EH (cell line): ENCODE measurements at places on chromosomes 3 and 15.
A peak's percentile ranks its signal among the peaks of the same experiment; 100 is the strongest.

DNA sequence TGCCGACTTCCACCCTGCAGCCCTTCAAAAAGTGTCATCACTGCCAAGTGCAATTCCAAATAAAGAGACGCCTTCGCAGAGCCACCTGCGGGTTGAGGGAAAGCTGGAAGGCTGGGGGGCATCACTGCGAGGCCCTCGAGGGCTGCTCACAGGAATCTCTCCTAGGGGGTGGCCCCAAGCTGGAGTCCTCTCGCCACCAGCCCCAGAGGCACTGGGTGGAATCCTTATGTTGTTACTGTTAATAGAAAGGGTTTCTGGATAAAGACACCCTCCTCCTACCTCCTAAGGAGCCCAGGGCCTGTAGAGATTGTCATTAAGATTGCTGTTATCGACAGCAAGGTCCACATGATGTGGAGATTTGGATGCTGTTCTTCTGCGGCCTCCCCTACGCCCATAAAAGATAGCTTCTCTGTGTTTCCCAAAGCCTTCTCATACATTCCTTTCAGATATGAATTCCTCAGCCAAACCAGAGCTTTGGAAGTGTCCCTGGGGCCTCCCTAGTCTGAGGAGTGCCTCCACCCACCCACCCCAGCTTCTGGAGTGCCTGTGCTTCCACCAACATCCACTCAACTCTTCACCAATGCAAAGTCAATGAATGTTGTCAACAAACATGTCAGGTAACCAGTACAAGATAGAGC, 512.7 kb downstream of the SHQ1 start:
- peak; percentile 44 for DNase-seq

- no peak for DNase-seq
These were observed 30.1 kb downstream of the FOXL2 start for GRCh38 chr3:138916824-138917223.

DNA sequence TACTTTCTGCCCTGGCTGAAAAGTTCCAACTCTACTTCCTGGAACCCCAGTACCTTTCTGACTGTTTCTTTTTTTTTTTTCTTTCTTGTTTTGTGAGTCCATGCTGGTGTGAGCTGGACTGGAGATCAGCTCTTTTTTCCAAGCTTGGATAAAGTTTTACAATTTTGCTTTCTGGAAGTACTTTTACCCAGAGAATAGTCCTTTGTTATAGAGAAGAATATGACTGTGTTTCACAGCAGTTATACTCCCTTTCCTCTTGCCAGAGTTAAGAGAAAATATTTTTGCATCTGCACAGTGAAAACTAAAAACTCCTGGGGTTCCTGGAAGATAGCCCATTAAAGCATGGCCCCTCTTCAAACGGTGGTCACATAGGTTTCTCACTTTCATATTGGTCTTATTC, 1100.6 kb downstream of the OTOL1 start:
- DNase-seq: no peak

- DNase-seq: peak; percentile 7
These were observed 133.6 kb upstream of the RAP2B start for GRCh38 chr3:153028381-153028780.

GRCh38 chr3:10288575-10288960, 4.2 kb downstream of the GHRL start:
- no peak for DNase-seq
